Stimulated activated CD4-positive, alpha-beta T cell treated with anti-CD3 and anti-CD28 coated beads, TNF-alpha, amount 100 ng/mL, for 4 hours (primary cell): ENCODE measurements at places on chromosomes 13 and 19.

GRCh38 chr19:2341244-2341751 is 12.8 kb downstream of the SPPL2B start:
- DNase-seq = no peak

- no peak for DNase-seq
Observed at GRCh38 chr19:31111741-31112140, 237.5 kb downstream of the TSHZ3 start.

DNA sequence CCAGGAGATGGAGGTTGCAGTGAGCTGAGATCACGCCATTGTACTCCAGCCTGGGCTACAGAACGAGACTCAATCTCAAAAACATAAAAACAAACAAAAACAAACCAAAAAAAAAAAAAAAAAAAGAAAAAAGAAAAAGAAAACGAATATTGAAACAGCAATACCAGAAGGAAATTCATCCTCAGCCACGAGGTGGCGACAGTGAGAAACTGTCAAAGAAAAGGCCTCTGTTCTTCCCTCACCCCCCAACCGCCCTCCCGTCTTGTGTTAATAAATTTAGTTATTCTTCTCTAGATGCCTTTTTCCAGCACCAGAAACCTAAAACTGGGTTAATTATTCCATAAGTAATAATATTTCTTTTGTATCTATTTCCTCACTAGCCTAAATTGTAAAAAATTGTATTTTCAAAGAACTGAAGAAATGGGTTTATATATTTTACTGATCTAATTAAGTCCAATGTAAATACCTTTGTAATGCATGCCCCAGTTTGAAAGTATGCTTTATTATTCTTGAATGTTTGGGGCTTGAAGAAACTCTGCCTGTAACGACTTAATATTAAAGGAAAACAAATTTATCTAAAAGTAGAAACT is 38.6 kb downstream of the LIG4 start:
- peak; percentile 32 for DNase-seq

- DNase-seq = no peak
Observed at GRCh38 chr13:105442949-105443699, 1092.3 kb downstream of the EFNB2 start.

GRCh38 chr19:46618670-46619231 is 6.1 kb downstream of the PTGIR start:
- no peak for DNase-seq

DNA sequence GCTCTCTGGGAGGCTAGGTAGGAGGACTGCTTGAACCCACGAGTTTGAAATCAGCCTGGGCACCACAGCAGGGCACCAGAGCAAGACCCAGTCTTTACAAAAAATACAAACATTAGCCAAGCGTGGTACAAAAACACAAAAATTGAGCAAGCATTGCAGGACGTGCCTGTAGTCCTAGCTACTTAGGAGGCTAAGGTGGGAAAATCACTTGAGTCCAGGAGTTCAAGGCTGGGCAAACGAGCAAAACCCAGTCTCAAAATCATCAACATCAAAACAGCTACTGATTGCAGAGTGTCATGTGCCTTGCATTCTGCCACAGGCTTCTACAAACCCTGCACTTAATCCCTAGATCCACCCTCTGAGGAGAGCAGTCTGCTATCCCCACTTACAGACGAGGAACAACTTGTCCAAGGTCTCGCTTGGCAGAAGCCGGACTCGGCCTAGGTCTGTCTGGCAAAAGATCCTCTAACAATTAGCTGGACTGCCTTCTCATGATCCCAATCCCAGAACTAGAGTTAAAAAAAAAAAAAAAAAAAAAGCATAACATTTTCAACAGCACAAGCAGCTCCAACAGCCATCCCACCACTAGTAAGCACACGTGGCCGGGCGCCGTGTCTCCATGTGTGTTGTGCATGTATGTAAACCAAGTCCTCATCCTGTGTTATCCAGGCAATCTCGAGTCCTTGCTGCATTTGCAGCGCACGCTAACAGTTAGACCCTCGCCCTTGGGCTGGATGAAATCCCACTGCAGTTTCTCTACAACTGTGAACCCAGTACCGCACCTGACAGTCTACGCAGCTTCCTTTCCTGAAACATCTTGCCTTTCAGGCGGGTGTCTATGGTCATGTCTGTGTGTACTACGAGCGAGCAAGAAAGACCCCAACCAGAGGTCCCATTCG is 2.0 kb downstream of the PPP6R1 start:
- DNase-seq = no peak

- DNase-seq = no peak
Observed at GRCh38 chr13:66745307-66745706, 484.8 kb downstream of the PCDH9 start.

- DNase-seq = no peak
Observed at GRCh38 chr19:47757617-47758442, 12.5 kb downstream of the NOP53 start.

DNA sequence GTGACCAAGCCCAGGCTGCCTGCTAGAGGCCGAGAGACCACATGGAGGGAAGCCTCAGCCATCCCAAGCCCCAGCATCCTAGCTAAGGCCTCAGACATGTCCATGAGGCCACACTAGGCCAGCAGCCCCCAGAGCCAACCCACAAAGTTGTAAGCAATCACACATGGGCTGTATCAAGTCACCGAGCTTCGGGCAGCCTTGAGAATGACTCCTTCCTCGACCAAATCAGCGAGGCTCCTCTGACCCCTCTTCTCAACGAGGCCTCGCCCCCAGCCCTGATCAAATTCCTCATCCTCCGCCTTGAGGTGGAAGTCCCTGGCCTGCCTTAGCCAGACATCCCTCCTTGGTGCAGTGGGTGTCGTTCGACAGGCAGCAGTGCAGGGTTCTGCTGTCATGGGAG is 1.9 kb upstream of the SPACA7 start:
- no peak for DNase-seq

DNA sequence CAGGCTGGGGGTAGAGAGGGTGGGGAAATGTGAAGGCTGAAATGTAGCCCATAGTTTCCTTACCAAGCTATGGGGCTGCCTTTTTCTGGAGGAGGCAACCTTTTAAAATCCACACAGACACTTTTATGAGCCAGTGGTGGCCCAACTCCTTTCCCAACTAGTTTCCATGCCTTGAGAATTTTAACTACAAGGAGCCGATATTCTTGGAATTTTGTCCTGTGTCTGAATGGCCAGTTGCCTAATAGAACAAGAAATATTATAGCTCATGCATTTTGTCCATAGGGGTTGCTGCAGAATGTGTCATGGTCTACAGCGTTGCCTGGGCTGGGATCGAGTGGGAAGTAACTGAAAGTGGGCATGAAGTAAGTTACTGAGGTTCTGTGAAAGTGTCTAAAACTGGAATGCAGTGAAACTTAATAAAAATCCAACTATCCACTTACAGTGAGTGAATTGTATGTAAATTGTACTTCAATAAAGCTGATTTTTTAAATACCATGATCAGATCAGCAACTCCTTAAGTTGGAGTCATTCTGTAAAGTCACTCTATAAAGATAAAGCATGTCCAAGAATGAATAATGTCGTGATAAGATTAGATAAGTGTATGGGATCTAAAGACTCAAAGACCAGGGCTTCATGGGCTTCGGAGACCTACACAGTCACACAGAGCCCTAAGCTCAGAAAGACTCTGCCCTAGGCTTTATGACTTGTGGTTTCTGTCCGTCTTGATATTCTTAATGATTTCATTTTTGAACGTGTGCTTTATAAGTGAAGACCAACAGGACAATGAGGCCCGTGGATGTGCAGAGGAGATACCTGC is 122.6 kb upstream of the FNDC3A start:
- DNase-seq = no peak

DNA sequence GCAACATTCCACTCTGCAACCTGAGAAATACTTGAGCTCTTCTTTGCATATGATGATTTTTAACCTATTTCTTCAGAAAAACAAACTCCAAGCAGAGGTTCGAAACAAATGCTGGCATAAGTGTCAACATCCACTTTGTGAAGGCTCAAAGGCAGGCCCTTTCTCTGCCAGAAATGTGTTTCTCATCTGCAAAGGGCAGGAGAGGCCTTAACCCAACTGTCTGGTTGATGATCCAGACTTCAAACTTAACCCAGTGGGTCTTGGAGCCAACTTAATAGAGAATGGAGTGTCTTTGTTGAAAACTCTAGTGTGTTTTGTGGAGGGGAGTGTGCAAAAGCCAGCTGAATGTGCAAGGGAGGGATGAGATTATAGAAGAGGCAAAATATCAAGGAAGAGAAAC is 28.3 kb upstream of the ZNF507 start:
- no peak for DNase-seq

GRCh38 chr13:21005193-21005592 is 56.2 kb downstream of the LATS2 start:
- no peak for DNase-seq

GRCh38 chr13:113763961-113764792 is 5.2 kb downstream of the TMEM255B start:
- DNase-seq = no peak

DNA sequence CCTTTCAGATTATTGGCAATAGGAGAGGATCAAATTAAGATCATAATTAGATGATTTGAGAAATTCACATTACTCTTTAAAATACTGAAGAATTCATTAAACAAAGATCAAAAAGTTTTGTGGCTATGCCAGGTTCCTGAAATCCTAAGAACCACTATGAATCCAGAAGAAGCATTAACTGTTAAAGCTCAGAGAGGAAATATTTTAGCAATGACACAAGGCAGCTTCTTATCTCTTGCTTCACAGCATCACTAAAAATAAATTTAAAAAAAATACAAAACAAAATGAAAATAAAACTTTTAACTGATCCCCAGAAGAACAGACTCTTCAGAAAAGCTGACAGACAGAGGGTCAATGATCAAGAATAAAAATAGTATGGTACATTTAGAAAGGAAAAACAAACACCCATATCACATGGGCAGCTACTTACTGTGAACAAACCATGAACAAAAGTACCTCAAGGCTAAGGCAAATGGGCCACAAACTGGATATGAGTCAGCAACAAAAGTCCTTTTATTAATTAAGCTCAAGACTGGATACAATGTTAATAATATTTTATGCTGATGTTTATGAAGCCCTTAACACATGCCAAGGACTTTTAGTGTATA is 19.6 kb downstream of the RNF6 start:
- no peak for DNase-seq

- no peak for DNase-seq
Observed at GRCh38 chr19:49470615-49470978, 3.4 kb upstream of the FLT3LG start.

GRCh38 chr13:77001963-77002587 is 10.2 kb downstream of the CLN5 start:
- no peak for DNase-seq

DNA sequence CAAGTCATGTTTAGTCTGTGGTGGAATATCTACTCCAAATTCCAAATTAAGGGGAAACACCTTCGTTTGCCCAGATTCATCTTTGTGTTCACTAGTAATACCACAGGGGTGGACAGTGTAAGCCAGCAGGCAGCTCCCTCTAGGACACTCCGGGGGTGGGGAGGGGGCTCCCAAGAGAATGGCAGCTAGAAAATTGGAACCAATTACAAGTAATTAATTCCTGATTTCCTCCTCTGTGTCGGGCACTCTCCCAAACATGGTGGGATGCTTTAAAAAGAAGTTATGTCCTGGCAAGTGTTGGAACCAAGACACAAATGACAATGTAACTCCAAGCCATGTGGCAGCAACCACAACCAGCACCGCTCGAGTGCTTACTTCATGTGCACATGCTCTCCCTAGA is 5.9 kb downstream of the COL4A1 start:
- DNase-seq = no peak

DNA sequence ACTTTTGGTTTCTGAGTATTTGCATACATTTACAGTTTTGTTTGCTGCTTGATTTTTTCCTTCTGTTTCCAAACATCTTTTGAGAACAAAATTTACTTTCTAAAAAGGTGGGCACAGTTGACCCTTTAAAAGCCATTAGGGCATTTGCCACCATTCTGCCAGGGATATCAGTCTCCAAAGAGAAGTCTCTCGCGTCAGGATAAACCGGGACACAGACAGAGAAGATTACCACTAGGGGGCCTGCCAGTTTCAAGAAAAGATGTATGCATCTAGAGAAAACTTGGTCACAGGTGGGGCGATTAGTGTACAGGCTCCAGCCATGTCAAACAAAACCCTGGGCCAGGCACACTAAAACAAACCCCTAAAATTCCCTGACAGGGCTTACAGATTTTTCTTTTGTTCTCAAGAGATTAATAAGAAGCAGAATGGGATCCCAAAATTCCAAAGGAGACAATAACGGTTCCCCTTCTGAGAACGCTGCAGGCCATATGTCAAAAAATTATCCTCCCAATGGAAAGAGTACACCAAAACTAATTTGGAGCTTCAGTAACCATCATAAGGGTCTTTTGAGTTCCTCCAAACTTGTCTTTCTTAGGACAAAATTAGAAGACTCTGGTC is 10.7 kb upstream of the PABPC3 start:
- no peak for DNase-seq

GRCh38 chr13:67742478-67742877 is 512.3 kb upstream of the PCDH9 start:
- no peak for DNase-seq

GRCh38 chr19:54572696-54573311 is 786 bp upstream of the LILRA2 start:
- DNase-seq = no peak
